ENCODE measurements at places on chromosomes 2 and 18.

- no peak for DNase-seq
Observed at GRCh38 chr2:238106698-238107524, 6.8 kb downstream of the ESPNL start.

DNA sequence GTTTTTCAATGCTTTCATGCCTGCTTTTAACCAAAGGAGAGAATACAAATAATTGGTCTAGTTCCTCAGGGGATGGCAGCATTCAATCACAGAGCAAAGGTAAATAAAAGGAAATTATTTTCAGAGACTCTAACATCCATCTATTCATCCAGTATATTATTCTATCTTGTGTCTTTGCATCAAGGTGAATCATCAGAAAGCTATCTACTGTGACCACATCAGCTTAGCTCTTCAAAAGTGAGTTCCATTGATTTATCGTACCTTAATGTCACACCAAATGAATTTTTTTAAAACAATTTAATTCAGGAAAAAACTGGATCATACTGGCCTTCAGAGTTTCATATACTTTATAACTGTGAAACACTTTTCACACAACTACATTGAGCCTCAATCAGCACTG lies 66.1 kb downstream of the CHN1 start:
- DNase-seq = no peak

- DNase-seq = no peak
Observed at GRCh38 chr2:57842531-57842930, 204.1 kb upstream of the VRK2 start.

- DNase-seq = no peak
Observed at GRCh38 chr2:3287896-3288295, 89.7 kb downstream of the EIPR1 start.

DNA sequence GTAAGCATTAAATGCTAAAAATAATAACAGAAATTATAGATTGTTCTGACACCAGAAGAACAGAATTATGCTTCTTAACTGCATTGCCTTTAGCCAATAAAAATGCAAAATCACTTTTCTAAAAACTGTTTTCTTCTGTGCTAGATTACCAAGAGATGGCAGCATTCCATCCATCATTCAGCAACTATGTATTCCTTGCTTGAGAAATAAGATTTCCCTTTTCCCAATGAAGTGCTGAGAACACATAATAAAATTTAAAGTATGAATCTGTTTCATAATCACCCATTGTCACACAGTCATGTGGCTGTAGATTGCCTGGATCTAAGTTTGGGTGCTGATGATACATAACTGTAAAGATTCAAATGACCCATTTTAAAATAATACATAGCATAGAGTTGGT lies 504.2 kb downstream of the TDRD15 start:
- no peak for DNase-seq

DNA sequence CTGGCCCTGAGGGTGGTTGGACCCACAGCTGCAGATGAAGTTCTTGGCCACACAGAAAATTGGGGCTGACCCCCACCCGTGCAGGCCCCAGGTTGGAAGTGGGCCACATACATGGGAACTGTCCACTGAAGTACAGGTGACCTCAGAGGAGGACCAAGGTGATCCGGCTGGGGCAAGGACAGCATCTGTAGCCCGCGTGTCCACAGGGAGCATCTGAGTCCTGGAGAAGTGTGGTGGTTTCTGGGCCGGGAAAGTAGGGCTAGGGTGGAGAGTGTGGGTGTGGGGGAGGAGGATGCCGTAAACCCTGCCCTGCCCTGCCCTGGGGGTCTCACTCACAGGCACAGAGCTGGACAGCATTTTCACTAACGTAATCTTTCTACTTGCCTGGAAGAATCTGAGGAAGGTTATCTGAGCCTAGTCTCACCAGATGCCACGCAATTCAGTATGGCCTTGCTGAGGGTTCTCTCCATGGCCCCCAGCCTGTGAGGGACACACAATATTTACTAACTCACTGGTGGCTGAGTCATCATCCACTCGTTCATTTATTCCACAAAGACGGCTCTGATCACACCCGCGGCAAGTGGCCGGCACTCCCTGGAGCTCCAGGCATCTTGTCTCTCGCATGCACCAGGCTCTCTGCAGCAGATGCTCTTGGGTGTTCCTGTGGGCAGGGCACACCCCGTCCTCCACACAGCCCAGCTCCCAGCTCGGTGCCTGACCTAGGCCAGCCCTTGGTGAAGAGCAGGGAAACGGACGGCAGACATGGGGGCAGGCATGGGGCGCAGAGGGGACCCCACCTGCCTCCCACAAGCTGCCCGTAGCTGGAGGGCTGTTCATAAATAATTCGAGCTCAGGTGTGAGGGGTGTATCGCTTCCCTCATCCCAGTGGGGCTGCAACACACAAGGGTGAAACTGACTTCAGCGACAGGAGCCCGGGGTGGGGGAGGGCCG lies 51.2 kb downstream of the INHBB start:
- DNase-seq = no peak

DNA sequence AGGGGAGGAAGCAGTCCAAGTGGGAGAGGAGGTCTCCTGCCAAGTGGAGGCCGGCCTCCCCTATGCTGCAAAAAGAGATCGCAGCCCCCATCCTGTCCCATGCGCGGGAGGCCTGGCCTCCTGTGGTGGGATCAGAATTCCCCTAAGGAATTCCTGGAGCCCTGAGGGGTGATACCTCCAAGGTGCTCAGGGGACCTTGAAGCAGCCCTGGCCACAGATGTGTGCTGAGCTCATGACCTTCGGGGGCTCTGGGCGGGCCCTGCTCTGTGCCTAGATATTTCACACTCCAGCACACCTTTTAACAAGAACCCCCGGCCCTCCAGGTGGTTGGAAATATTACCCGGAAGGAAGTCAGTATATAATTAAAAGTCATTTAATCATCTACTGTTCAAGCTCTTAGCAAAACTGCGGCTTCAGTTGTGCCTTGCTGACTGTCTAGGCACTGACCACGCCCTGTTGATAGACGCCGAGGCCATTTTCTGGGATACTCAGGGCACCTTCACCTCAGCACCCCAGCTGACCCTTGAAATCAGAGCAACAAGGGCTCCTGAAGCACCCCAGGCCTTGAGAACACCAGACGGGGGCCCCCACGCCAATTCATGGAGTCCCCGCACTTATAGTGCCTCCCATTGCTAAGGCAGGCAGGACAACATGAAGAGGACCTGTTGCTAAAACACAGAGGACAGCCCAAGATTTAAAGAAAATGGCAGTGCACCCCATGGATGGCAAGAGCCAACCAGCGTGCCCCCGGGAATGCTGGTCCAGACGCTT lies 119.1 kb downstream of the NDUFA10 start:
- no peak for DNase-seq

DNA sequence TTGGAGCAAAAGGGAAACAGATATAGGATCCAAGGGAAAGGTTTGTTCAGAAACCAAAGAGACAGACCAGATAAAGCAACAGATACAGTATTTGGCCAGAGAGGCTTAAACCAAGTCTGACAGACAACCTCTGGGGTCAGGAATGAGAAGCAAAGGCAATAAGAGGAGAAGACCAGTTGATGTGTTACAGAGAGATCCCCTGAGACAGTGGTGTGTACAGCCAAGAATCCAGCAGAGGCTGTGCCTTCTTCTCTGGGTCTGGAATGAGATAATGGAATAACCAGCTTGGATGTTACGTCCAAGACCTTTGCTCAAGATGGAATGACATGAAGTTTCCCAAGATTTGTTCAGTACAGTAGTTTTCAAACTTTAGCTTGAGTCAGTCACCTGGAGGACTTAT lies 61.1 kb downstream of the MDH1 start:
- no peak for DNase-seq

DNA sequence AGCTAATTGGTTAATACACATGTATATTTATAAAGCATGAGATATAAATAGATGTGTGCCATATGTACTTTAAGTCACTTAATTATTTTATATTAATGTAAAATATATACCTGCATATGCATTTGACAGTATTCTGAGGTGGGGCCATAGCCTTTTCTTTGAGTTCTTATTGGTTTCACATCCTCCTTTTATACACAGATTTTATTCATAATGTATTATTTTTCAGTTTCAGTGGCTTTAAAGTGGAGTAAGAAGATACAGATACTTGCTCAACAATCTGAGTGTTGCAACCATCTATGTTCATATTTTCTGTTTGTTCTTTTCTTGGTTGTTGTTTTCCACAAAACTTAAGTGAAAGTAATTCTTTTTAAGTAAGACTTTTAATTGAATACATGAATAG lies 436.5 kb downstream of the RND3 start:
- DNase-seq = no peak

- DNase-seq = no peak
Observed at GRCh38 chr2:220168891-220169546, 541.6 kb downstream of the SLC4A3 start.

GRCh38 chr2:162143969-162144368 lies 8.1 kb downstream of the GCG start:
- DNase-seq = no peak

DNA sequence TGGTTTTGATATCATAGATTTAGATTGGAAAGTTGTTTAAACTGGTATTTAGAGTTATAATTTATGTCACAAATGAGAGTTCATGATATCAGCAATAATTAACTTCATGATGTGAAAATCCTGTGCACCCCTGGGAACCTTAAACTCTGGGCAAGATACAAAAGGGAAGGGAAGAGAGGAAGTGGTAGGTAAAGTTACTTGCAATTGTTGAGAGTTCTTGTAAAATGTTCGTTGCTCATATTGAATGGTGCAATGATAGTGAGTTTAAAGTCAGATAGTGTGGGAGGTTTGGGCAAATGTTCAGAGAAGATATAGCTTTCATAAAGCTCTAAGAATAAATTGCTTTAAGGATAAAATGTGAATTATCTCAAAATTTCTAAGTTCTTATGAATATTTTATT lies 75.4 kb downstream of the SP110 start:
- DNase-seq = no peak

- no peak for DNase-seq
Observed at GRCh38 chr2:193124815-193125214, 930.1 kb upstream of the TMEFF2 start.

DNA sequence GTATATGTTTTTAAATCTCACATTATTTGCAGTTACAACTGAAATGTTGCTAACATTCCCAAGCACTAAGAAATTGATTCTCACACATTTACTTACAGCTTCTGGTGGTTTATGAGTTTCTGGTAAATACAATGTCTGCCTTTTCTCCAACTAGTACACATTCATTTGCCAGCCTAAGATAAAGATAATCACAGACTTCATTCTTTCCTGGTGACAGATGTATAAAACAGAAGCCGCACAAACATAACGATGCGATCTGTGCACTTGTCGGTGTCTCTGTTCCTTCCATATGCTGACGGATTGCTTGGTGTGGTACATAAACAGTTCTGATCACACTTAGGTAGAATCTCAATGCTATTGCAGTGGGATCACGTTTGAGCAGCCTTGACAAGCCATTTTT lies 100.4 kb upstream of the DDX18 start:
- DNase-seq = no peak

GRCh38 chr2:46181789-46182530 lies 115.2 kb upstream of the EPAS1 start:
- DNase-seq = no peak
